ENCODE measurements at places on chromosomes 1 and 21. TPM values are rescaled to one million over a fixed set of nuclear protein-coding genes. Genes with fewer than 3 reads are reported as not detected.
A peak's percentile ranks its signal among the peaks of the same experiment; 100 is the strongest.

- H3K4me3 ChIP-seq, result no peak overlapping the region
- H3K27ac ChIP-seq, result no peak overlapping the region
- DNase-seq, result no peak
- H3K36me3 ChIP-seq, result no peaks in the 10 kb centered on the region
- H3K4me1 ChIP-seq, result no peaks in the 10 kb centered on the region
- no peaks in the 10 kb centered on the region for H3K27me3 ChIP-seq
These were observed 136.9 kb downstream of the PSMG1 start for GRCh38 chr21:39046236-39046916.

GRCh38 chr1:28028873-28029654, 59.3 kb downstream of the EYA3 start:
- no peak for DNase-seq
- no peaks in the 10 kb centered on the region for H3K4me1 ChIP-seq
- no peak overlapping the region for H3K27ac ChIP-seq
- no peaks in the 10 kb centered on the region for H3K27me3 ChIP-seq

- H3K36me3 ChIP-seq, result no peaks in the 10 kb centered on the region
- H3K27me3 ChIP-seq, result no peaks in the 10 kb centered on the region
- H3K4me1 ChIP-seq, result no peaks in the 10 kb centered on the region
- DNase-seq, result no peak
These were observed 112.6 kb upstream of the B3GALT2 start for GRCh38 chr1:193299038-193299437.

GRCh38 chr1:247441606-247442005, 16.3 kb downstream of the OR2B11 start:
- no peak overlapping the region for H3K4me3 ChIP-seq
- no peaks in the 10 kb centered on the region for H3K27me3 ChIP-seq
- no peaks in the 10 kb centered on the region for H3K4me1 ChIP-seq
- H3K27ac ChIP-seq, result no peak overlapping the region
- no peaks in the 10 kb centered on the region for H3K36me3 ChIP-seq
- DNase-seq, result no peak

GRCh38 chr1:212294983-212295382, 9.8 kb downstream of the PPP2R5A start:
- no peak overlapping the region for H3K4me3 ChIP-seq
- no peak overlapping the region for H3K27ac ChIP-seq
- no peak for DNase-seq

DNA sequence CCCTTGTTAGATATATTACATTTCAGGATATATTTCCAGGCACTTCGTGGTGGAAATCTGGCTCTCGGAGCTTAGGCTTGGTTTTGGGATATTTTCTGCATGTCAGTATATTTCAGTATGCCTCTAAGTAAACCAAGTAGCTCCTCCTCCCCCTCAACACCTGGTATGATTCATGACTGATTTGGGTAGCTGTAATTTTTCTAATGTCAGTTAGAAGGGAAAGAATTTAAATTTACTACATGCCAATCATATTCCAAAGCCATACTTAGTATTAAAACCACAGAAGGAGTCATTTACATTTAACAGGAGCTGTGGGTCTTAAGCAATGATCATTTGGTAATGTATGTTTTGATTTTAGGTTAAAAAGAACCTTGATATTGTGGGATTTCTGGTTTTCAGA, 40.6 kb downstream of the ST6GALNAC3 start:
- no peaks in the 10 kb centered on the region for H3K4me1 ChIP-seq
- H3K27ac ChIP-seq, result no peak overlapping the region
- no peaks in the 10 kb centered on the region for H3K27me3 ChIP-seq
- H3K36me3 ChIP-seq, result peaks cover 13% of the 10 kb centered on the region
- no peak overlapping the region for H3K4me3 ChIP-seq
- no peak for DNase-seq

DNA sequence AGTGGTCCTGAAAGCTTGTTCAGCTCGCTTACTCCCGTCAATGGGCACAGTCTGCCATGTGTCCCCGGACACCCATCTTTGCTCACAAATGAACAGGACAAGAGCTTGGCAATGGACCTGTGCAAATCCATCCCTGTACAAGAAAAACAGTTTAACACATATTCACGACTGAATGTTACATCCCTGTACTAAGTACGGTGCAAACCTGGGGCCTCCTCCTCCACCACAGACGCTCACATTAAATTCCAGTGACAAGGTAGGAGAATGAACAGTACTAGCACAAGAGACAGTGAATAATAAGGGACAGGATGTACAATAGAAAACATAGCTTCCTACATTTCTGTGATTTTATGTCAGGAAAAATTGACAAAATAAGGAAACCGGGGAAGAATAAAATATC, 187.7 kb downstream of the ASTN1 start:
- no peak for DNase-seq
- H3K27ac ChIP-seq, result no peak overlapping the region
- no peak overlapping the region for H3K4me3 ChIP-seq
- no peaks in the 10 kb centered on the region for H3K36me3 ChIP-seq
- no peaks in the 10 kb centered on the region for H3K27me3 ChIP-seq

DNA sequence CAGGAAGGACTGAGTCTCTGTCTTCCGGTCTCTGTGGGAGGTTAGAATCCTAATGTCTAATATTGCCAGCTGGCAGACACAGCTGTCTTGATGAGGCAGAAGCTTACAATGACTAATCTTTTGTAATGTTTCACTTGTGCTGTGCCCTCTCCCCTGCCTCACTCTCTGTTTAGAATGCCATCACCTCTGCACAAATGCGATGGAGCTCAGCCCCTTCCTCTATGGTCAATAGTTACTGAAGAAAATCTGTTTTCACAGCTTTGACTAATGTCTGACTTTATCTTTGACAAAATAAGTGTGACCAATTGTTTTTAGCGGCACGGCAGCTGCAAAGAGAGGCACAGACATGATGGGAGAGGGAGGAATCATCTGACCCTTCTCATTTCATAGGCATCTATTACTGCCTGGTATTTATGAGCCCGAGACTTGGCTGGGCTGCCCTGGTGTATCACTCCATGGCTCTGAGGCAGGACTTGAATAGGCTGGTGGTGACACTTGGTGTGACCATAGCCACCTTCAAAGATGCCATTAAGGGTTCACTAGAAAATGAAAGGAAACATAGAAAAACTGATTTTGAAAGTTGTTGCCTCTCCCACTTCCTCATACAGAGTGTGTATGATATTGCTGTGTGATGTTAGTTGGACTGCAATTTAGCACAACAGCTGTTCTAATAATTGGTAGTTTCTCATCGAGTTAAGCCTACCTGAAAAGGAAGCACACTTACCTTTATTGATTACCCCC, 163.2 kb upstream of the NBPF11 start:
- peaks cover 7% of the 10 kb centered on the region for H3K27me3 ChIP-seq
- H3K36me3 ChIP-seq, result peaks cover 8% of the 10 kb centered on the region
- no peak for DNase-seq

DNA sequence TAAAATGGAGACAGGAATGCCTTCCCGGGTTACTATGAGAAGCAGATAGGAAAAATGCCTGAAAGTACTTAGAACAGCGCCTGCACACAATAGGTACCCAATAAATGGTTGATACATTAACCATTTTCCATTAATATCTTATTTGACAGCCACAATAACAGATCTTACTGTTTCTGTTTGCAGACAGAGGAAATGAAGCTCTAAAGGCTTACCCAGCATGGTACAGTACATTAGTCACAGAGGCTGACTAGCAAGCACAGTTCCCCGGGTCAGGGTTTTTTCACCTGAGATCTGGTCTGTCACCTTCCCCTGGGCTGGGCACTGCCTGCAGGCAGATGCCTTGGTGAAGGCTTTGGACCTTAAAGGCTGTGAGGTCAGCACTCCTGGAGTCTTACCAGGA, 2.9 kb downstream of the TRIM63 start:
- H3K4me1 ChIP-seq, result no peaks in the 10 kb centered on the region
- H3K27me3 ChIP-seq, result no peaks in the 10 kb centered on the region
- H3K27ac ChIP-seq, result no peak overlapping the region

- no peaks in the 10 kb centered on the region for H3K36me3 ChIP-seq
- no peaks in the 10 kb centered on the region for H3K27me3 ChIP-seq
- H3K4me1 ChIP-seq, result no peaks in the 10 kb centered on the region
These were observed 1077.4 kb upstream of the ADGRL4 start for GRCh38 chr1:80083892-80084291.

- no peak overlapping the region for H3K27ac ChIP-seq
- no peaks in the 10 kb centered on the region for H3K36me3 ChIP-seq
- no peaks in the 10 kb centered on the region for H3K27me3 ChIP-seq
- no peaks in the 10 kb centered on the region for H3K4me1 ChIP-seq
These were observed 438.1 kb downstream of the NPHP4 start for GRCh38 chr1:5554111-5554510.

DNA sequence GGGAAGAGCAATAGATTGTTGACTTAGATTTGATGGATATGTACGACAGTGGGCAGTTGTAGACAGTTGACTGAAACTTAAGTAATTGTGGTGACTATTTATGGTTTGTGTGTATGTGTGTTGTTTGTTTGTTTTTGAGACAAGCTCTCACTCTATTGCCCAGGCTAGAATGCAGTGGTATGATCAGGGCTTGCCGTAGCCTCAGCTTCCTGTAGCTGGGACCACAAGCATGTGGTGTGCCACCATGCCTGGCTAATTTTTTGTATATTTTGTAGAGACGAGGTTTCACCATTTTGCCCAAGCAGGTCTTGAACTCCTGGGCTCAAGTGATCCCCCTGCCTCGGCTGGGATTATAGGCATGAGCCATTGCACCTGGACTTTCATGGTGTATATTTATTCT, 9.8 kb downstream of the SDHC start:
- H3K27me3 ChIP-seq, result no peaks in the 10 kb centered on the region
- H3K4me3 ChIP-seq, result no peak overlapping the region
- no peak for DNase-seq
- H3K4me1 ChIP-seq, result no peaks in the 10 kb centered on the region
- H3K36me3 ChIP-seq, result peaks cover 8% of the 10 kb centered on the region

DNA sequence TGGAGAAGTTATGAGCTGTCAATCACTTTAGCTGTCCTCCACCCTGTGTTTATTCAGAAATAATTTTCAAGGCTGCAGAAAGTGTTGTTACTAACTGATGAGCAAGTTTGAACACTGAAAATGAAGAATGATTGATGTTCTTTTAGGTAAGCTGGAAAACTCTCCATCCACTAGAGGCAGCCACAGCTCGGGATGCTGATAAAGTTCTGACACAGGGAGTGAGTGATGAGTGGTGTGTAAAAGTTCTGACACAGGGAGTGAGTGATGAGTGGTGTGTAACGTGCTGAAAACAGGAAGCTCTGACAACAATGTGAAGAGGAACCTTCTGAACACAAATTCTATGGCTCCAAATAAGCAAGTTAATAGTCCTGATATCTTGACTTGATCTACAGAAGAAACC, 197.5 kb upstream of the PTBP2 start:
- no peak overlapping the region for H3K4me3 ChIP-seq
- no peak for DNase-seq
- H3K4me1 ChIP-seq, result peaks cover 14% of the 10 kb centered on the region

DNA sequence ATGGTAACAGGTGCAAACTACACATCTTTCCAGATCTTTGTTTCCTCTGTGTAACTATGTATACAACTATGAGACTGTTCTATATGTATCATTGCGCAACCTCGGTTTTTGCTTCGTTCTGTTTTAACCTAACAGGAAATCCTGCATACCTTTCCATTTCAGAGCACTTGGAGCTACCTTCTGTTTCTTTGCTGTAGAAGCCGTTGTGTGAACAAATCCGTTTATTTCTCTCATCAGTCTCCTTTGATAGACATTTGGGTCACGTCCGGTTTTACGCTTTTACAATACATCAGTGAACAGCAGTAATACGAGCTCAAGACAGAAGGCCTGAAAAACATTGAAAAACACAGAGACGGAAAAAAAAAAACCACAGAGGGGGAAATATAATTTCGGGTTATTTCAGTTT, 10.5 kb downstream of the ATP5IF1 start:
- no peaks in the 10 kb centered on the region for H3K27me3 ChIP-seq
- H3K4me3 ChIP-seq, result peak overlapping the region; percentile 91
- no peak for DNase-seq
- H3K27ac ChIP-seq, result no peak overlapping the region
- H3K4me1 ChIP-seq, result no peaks in the 10 kb centered on the region
- no peaks in the 10 kb centered on the region for H3K36me3 ChIP-seq

DNA sequence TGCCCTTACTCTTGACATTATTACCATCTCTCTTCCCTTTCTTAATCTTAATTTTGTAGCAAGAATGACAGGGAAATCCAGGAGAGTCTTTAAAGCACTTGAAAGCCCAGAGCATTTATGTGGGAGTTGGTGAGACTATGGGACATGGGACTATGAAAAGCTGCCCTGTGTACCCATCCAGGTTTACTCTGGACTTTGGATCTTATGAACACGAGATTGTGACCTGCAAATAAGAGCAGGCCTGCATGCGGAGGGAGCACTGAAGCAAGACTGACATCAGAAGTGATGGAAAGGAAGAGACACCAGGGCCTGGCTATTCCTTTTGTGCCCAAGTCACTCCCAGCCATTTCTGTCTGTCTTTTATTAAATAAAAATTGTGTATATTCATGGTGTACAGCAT, 209.6 kb downstream of the NUF2 start:
- no peaks in the 10 kb centered on the region for H3K27me3 ChIP-seq
- H3K36me3 ChIP-seq, result peaks cover 2% of the 10 kb centered on the region
- no peak for DNase-seq

DNA sequence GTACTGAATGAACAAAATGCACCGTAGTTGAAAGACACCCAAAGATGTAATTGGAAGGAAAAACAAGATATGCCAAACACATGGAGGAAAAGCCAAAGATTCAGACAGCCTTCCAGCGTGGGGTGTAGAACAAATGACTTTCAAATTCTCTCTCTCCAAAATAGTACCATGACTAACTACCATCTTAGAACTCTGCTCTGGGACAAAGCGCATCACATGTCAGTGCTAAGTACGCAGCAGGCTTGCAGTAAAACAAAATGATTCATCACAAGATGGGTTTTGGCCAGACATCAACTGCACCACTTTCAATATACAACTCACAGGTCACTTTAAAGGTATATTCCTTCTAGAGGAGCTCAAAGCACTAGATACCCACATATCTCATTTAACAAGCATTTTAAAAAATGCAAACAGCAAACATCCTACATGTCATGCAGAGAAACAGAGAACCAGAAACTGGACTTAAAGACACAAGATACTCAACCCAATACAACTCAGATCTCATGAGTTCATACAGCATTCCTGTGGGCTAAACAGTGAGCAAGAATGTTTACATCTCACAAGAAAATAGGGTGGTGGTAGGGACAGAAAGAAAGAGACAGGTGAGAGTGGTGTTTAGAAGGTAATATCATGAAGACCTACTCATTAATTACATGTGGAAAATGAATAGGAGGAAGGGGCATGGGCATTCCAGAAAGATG, 75.7 kb downstream of the BCAR3 start:
- H3K4me3 ChIP-seq, result no peak overlapping the region
- H3K36me3 ChIP-seq, result no peaks in the 10 kb centered on the region
- no peak for DNase-seq
- H3K4me1 ChIP-seq, result no peaks in the 10 kb centered on the region
- H3K27me3 ChIP-seq, result no peaks in the 10 kb centered on the region

Gene PDIK1L
- total RNA-seq, result 5.6 TPM

Gene ELAVL4
- total RNA-seq, result not detected

Gene ZSWIM5
- 3.4 TPM for total RNA-seq

Gene PPFIA4
- total RNA-seq, result 3.9 TPM

Gene BEST4
- total RNA-seq, result 1.3 TPM

Gene IL19
- total RNA-seq, result not detected

Measured in H9 (cell line).